Coronary artery (tissue), 2 donors: ENCODE measurements at places on chromosomes 2 and 18.

- DNase-seq: no peak
These were observed 12.8 kb downstream of the TANK start for GRCh38 chr2:161172901-161173540.

GRCh38 chr2:239201531-239201876 is 199.3 kb downstream of the HDAC4 start:
- DNase-seq: no peak

DNA sequence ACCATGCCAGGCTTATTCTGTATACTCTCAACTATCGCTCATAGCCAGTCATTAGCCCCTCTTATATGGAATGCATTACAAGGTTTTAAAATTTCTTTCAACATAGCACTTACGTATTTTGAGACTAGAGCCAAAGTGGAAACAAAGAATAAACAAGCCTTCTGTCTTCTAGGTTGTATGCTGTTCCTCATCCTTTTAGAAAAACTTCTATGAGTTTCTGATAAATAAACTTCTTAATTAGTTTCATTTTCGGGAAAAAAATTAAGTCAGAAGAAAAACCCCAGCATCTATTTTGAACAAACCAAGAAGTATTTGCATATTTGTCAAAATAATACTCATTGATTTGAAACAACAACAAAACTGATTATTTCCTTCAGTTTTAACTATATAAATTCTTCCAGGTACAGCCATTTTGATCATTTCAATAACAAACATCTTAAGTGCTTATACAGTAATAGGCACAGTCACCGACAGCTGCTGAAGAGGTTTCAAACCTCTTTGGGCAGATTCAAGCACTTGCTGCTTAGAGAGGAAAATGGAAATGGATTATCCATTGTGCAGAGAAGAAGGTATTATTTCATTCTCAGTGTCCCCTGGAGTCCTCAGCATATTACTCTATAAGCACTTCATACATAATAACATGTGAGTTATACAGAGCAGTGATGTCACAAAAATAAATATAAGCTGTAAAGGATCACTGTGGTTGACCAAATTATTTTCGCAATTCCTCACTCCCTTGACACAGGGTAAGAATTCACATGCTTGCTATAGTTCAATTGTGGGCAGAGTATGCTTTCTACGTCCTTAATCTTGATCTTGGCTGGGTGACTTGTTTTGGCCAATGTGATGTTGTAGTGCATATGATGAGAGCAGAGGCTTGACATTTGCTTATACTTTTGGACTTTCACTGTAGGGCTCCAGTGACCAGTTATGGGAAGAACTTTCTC is 833.8 kb downstream of the TRIB2 start:
- no peak for DNase-seq

DNA sequence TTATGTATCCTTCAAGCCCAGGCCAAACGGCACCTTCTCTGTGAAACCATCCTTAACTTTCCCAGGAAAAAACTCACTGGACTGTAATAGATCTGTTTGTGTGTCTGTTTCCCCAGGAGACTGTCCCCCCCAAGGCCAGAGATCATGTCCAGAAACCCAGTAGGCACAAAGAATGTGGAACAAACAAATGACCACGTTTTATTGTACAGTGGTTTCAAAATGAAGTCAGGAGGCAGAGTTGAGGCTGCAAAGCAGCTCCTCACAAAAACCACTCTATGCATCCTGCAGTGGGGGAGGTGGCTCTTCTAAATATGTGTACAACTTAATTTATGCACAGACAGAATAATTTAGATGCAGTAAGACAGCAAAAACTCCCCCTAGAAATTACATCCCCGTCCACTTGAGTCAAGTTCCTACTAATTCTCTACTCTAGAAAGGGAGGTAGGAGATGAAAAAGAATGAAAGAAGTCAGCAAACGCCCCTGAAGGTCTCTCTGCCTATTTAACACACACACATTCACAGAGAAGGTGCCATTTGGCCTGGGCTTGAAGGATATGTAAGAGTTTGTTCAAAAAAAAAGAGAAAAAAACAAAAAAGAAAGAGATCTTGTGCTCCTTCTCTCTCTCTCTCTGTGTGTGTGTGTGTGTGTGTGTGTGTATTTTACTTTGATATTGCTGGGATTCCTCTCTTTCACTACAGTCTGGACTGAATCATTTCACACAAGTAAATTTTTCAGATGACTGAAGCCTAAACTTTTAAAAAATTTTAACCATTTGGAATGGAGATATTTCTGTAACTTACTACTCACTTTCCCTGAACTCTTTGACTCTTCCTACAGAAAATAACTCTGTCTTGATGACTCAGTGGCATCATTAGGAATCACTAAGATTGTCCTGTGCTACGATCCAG is 19.5 kb downstream of the BCL2 start:
- no peak for DNase-seq

DNA sequence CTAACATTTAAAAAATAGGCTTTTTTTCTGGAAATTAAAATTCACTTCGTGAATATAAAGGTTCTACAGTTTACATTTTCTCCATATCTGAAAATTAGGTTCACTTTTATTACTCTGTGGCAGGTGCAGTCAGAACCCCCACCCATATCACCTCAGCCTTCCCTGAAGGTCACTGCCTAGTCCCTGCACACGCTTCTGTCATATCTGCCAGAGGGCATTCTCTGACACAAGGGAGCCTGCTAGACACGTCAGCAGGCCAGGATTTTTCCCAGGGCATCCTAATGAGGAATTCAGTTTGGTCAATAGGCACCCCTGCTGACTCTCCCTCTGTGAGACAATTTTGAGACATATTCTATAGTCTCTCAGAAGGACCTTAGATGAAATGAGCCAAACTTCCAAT is 475.7 kb upstream of the PKDCC start:
- no peak for DNase-seq

GRCh38 chr2:6228251-6228650 is 536.1 kb downstream of the SOX11 start:
- DNase-seq: no peak

GRCh38 chr2:240565333-240566202 is 2.7 kb upstream of the RNPEPL1 start:
- peak; percentile 88 for DNase-seq

DNA sequence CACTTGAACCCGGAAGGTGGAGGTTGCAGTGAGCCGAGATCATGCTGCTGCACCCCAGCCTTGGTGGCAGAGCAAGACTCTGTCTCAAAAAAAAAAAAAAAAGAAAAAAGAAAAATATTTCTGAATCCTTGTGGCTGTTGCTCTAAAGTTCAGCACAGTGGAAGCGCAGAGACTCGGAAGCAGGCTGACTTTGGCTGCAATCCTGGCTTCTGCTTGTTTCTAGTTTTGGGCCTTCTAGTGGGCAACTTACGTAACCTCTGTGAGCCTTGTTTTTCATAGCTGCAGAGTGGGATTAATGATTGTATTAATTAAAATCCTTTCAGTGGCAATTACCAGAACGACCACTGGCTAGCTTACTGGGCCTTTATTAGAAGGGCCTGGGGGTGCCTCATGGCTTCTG is 28.4 kb downstream of the GNLY start:
- peak; percentile 36 for DNase-seq

DNA sequence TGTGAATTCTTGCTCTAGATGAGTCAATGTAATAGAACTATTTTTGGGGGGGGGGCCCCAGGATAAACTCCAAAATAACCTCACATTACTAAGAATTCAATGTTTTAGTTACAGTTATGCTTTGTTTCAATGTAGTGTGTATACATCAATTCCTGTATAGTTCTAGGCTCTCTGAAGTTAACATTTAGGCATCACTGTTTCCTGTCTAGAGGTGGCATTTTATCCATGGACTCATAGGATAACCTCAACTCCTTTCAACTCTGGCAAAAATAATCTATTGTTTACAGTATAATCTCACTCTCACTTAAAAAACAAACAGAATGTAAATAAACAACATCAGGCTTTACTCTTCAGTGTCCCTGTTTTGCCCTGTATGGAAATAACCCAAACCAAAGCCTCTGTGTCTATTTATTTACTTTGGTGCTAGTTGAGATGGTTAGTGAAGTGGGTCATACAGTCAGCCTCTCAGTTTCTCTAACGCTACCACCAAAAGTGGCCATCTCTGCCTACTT is 79.3 kb upstream of the MMADHC start:
- DNase-seq: no peak

GRCh38 chr2:200405599-200406298 is 99.3 kb downstream of the SPATS2L start:
- DNase-seq: no peak

- DNase-seq: no peak
These were observed 1610.4 kb upstream of the ZEB2 start for GRCh38 chr2:146130290-146130689.
